ENCODE measurements at places on chromosomes 12 and 14.

DNA sequence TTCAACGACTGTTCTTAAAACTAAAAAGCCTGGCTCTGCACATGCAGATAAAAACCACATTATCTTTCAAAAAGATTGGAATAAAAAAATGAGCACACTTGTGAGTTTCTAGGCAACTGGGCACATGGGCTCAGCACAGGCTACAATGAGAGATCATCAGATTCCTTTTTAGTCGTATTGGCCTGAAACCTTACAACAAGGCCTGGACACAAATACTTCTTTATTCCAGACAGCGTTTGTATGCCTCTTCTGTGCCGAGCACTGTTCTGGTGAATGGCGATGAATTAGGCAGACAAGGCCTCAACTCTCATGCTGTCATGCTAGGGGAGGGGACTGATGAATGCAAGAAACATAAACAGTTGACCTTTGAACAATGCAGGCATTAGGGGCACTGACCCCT lies 463.0 kb downstream of the AACS start:
- DNase-seq: no peak

DNA sequence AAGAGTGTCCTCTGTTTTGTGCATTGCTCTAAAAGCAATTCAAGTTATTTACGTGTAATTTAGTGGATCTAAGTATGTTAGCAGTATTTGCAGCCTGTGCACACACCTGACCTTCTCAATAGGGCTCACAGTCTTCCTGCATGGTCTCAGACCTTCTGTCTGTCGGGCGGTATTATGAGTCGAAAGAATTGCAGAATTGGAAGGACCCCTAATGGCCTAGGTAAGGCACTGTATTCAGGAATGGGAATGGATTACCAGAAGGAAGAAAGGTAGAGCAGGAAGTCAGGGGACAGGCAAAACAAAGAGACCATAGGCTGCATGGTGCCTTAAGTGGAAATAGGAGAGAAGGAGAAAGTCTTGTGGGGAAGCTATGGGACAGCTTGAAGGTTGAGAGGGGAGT lies 341.6 kb downstream of the VRK1 start:
- peak; percentile 6 for DNase-seq

DNA sequence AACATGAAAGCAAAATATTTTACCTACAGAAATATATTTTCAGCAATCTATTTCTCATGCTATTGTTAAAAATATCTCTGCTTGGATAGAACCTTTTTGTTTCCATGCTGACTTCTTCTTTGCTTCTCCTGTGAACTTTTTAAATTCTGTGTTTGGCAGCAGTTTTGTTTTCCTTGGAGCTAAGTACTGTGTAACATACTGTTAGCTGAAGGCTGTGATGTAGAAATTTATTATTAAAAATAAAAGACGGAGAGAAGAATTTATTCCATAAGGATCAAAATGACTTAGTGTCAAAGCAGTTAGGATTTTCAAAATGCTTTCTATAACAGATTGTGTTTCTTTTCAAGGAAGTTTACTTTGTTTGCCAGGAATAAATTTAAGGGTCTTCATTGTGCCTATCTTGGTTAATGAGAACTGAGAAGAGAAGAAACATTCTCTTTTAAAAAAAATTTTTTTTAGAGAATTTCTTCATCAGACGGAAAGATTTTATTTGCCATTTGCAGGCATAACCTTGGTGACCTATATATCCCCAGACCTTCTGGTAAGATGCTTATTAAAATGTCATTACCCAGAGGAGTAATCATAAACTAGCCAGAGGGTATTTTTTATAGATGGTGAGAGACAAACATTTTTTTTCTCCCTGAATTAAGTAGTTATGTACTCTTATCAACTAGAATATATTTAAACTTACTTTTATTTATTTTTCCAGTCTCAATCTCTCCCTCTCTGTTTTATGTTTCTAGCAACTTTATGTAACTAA lies 147.1 kb upstream of the SLCO1C1 start:
- DNase-seq: no peak

DNA sequence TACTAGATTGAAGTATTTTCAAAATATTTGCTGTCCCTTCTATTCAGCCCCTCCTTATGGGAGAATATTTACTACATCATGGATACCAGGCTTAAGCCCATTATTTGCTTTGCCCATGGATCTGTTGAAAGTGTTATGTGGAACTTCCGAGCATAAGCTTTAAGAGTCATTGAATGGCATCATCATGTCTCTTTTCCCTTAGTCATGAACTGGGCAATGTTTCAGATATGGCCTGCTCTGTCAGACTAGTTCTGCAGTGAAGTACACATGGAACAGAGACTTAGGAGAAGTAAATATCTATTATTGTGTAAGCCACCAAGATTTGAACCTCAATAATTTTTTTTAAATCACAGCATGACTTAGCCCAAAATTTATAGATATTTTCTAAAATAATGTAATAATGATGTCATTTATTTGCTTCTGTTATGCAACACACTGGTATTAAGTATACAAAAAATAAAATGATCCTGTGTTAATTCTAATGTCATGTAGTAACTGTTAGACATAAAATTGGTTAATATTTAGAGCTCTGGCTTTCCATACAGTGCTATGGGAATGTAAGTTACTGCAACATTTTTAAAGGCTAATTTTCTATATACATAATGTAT lies 1097.3 kb downstream of the SLC16A7 start:
- no peak for DNase-seq

GRCh38 chr12:124470139-124470538 lies 97.3 kb downstream of the NCOR2 start:
- DNase-seq: no peak

DNA sequence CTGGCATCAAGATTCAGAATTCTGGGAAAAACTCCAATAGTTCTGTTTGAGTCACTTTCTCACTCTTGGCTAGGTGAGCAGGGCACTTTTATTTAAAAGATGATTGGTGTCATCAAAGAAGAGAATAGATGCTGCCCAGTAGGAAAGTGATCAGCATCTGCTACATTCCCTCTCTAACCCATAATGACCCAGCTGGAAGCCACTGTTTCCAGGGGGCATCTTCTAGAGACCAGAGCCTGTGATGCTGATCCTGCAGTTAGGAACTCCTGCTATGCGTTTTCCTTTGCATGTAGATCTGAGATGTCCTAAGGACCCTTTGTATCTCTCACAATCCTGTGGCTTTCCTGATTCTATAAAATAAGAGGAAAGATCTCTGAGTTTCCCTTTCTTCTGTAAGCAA lies 79.9 kb upstream of the TMTC1 start:
- DNase-seq: no peak

DNA sequence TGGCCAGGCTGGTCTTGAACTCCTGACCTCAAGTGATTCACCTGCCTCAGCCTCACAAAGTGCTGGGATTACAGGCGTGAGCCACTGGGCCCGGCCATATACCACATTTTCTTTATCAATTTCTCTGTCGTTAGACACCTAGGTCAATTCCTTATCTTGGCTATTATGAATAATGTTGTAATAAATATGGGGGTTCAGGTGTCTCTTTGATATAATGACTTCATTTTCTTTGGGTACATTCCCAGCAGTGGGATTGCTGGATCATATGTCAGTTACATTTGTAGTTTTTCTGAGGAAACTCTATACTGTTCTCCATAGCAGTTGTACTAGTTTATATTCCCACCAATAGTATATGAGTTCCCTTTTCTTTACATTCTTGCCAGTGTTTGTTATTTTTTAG lies 67.8 kb upstream of the DDHD1 start:
- no peak for DNase-seq

All from NCI-H748 treated with DMSO at 0.1 percent for 48 hours (cell line).